Stimulated activated CD4-positive, alpha-beta T cell treated with anti-CD3 and anti-CD28 coated beads, Interleukin-12 subunit alpha, Interleukin-12 subunit beta, amount 100 ng/mL, for 24 hours (primary cell): ENCODE measurements at places on chromosomes 7 and 10.

GRCh38 chr7:14510268-14510667 lies 392.3 kb downstream of the DGKB start:
- no peak for DNase-seq

GRCh38 chr10:4527281-4527970 lies 298.6 kb upstream of the AKR1E2 start:
- DNase-seq = no peak

- no peak for DNase-seq
Observed at GRCh38 chr10:107915215-107915610, 750.7 kb upstream of the SORCS1 start.

GRCh38 chr7:139265673-139266072 lies 34.6 kb downstream of the UBN2 start:
- no peak for DNase-seq

- no peak for DNase-seq
Observed at GRCh38 chr10:60849217-60849616, 70.9 kb downstream of the CDK1 start.

- no peak for DNase-seq
Observed at GRCh38 chr7:17939211-17939605, 1.1 kb downstream of the SNX13 start.

DNA sequence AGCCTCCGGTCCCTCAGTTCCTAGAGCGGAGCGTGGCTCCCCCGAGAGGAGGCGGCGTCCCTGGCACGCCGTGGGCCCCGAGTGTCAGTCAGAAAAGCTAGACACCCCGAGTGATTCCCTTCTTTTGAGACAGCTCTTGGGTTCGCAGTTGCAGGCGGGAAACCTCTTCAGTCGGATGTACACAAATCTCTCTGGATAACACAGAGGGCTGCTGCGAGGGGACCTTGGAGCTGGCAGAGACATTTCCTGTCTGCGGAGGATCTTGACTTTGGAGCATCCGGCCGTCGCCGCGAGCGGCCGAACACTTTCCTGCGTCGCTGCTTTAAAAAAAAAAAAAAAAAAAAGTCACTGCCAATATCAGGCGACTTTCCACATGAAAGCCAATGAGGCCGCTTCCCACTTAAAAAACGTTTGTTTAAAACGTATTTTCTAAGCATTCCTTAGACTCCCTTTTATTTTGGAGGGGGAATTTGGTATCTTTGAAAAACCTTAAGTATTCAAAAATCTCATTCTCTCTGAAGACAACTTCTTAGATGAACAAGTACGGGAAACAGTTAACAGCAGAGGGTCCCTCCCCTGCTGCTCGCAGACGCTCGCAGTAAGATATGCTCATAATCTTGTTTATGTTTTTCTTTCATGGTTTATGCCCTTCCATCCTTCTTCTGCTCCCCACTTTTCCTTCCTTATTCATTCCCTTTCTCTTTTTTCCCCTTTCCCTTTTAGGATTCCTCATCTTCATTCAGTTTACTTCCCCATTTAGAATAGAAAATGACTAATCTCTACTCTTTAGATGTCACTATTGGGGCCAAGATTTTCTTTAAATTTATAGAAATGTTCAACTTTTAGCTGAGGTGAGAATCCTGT lies 10.0 kb downstream of the HHEX start:
- no peak for DNase-seq

GRCh38 chr10:70991140-70992124 lies 103.1 kb upstream of the PCBD1 start:
- no peak for DNase-seq

GRCh38 chr7:28747404-28747803 lies 210.7 kb downstream of the TRIL start:
- no peak for DNase-seq

GRCh38 chr7:5450549-5451327 lies 27.1 kb upstream of the TNRC18 start:
- no peak for DNase-seq

GRCh38 chr10:29068966-29069365 lies 219.9 kb upstream of the LYZL1 start:
- DNase-seq = no peak

DNA sequence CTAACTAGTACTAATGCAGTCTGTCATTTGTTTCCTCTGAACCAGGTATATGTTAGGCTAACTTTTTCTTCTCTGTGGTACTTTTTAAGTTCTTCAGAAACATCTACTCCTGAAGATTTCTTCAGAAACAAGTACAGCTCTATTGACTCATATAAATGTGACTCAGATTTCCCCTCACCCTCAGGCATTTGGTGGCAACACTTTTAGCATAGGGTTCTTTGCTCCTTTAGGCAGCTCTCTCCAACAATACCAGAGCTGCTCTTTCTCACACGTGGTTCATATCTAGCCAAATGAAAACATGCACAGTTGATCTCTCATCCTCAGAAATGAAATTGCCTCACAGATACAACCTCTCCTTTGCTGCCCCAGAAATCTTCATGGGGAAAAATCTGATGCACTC lies 939.8 kb downstream of the SORCS1 start:
- DNase-seq = no peak

GRCh38 chr7:47482013-47482875 lies 99.7 kb downstream of the TNS3 start:
- no peak for DNase-seq

- DNase-seq = no peak
Observed at GRCh38 chr10:115050375-115051010, 42.7 kb upstream of the ATRNL1 start.

DNA sequence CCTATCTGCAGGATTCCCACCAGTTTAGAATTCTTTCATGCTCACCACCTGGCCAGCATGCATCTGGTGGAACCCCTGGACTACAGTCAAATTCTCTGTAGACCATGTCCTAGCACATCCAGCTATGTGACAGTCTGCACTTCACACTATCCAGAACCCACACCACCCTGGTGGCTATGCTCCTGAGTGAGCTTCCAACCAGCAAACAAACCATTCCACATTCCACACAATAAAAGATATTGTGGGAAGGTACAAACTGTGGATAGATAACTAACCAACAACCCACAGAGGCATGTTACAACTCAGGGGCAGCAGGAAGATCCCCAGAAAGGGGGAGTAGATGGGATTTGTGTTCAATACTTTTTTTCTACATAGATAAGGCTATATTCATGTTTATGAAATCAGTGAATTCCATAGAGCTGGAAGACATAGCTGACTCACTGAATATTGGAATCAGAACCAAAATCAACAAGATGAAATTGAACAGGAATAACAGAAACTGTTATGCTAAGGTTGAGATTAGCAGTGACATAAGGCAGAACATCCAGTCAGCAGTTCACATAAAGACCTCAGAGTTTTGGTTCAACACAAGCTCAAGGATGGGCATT lies 72.5 kb downstream of the LRRC17 start:
- no peak for DNase-seq

GRCh38 chr7:1638215-1638661 lies 31.8 kb upstream of the ELFN1 start:
- DNase-seq = no peak

GRCh38 chr7:117020591-117020973 lies 67.3 kb downstream of the ST7 start:
- no peak for DNase-seq

DNA sequence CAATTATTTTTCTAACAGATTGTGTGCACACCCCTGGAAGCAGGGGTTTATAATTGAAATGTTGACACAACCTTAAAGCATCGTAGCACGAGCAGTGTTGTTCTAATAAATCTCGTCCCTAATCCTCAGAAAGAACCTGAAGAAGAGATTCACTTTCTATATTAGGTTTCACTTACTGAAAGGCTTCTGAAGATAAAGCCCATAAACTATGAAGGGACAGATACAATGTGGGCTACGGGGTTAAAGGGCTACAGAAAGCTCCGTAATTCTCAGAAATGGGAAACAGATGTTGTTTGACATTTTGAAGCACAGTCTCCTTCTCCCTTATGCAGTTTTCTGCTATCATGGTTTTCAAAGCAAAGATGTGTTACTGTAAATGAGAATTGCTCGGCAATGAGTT lies 479.6 kb downstream of the GATA3 start:
- no peak for DNase-seq

DNA sequence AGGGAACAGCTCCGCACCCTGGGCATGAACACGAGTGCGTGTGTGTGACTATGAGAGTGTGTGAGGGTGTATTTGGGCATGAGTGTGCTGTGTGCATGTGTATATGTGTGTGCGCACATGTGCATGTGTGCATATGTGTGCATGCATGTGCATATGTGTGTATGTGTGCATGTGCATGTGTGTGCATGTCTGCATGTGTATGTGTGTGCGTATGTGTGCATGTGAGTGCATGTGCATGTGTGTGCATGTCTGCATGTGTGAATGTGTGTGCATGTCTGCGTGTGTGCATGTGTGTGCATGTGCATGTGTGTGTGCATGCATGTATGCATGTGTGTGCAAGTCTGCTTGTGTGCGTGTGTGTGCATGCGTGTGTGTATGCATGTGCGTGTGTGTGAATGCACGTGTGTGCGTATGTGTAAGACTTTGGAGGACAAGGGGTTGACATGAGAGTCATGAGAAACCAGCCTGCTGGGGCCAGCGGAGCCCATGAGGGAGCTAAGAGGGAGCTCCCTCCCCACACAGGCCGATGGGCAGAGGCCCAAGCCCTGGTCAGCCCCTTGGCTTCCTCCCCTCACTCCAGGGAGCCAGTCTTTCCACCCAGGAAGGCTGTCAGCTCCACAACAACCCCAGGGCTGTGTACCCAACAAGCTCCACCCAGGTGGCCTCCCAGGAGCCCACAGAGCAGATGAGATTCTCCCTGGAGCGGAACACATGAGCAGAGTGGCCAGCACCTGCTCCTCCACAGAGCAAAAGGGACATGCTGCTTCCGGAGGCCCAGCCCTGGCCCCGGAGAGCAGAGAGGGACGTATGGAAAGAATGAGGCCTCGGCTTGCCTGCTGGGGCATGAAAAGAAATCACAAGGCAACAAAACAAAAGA lies 142.5 kb upstream of the PPP2R2D start:
- DNase-seq = no peak

- no peak for DNase-seq
Observed at GRCh38 chr7:76282344-76283253, 19.9 kb upstream of the HSPB1 start.
